CD14-positive monocyte (primary cell): ENCODE measurements at places on chromosomes 13 and 19. TPM values are rescaled to one million over a fixed set of nuclear protein-coding genes. Genes with fewer than 3 reads are reported as not detected.

DNA sequence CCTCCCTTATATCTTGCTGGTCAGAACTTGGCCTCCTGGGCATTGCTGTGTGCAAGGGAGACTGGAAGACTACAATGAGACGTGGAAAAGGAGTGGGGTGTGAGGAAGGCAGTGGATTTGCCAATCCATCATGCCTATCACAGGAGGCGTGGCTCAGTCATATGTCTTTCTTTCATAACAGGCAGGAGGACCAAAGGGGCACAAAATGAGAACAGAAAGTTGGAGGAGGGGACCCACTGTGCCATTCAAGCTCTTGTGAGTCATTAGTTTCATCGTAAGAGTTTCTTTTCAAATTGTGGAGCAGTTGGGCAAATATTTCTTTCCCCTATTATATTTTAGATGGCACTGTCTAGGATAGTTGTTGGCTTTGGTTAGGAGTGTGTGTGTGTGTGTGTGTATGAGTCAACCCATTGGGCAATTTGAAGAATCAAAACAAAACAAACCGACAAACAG lies 471.5 kb downstream of the TSHZ3 start:
- no peaks in the 10 kb centered on the region for H3K27me3 ChIP-seq
- H3K4me3 ChIP-seq = peak overlapping the region; percentile 53
- no peaks in the 10 kb centered on the region for H3K36me3 ChIP-seq

- no peak for DNase-seq
- no peaks in the 10 kb centered on the region for H3K4me1 ChIP-seq
- no peak overlapping the region for H3K27ac ChIP-seq
- no peaks in the 10 kb centered on the region for H3K36me3 ChIP-seq
- no peaks in the 10 kb centered on the region for H3K27me3 ChIP-seq
- no peak overlapping the region for H3K4me3 ChIP-seq
These were observed 135.9 kb downstream of the ENOX1 start for GRCh38 chr13:43650882-43651281.

DNA sequence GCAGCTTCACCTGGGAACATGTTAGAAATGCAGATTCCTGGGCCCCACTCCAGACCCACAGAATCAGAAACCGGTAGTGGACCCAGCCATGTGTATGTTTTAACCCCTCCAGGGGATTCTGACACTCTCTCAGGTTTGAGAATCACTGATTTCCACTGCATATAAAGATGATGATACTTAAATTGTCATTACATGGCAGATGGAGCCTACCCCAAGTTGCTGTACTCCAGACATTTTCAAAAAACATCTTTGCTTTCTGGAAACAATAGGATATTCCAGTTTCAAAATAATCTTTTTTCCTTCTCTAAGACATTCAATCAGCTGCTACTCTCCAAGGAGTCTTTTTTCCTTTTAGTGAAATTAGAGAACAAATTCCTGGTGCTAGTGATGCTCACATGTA lies 48.6 kb upstream of the RGCC start:
- DNase-seq = no peak
- H3K27ac ChIP-seq = no peak overlapping the region
- no peaks in the 10 kb centered on the region for H3K36me3 ChIP-seq
- H3K27me3 ChIP-seq = no peaks in the 10 kb centered on the region
- no peak overlapping the region for H3K4me3 ChIP-seq
- H3K4me1 ChIP-seq = no peaks in the 10 kb centered on the region

The MISP gene
- polyA plus RNA-seq = not detected
